ENCODE measurements at places on chromosomes 1 and 21. TPM values are rescaled to one million over a fixed set of nuclear protein-coding genes. Genes with fewer than 3 reads are reported as not detected.

DNA sequence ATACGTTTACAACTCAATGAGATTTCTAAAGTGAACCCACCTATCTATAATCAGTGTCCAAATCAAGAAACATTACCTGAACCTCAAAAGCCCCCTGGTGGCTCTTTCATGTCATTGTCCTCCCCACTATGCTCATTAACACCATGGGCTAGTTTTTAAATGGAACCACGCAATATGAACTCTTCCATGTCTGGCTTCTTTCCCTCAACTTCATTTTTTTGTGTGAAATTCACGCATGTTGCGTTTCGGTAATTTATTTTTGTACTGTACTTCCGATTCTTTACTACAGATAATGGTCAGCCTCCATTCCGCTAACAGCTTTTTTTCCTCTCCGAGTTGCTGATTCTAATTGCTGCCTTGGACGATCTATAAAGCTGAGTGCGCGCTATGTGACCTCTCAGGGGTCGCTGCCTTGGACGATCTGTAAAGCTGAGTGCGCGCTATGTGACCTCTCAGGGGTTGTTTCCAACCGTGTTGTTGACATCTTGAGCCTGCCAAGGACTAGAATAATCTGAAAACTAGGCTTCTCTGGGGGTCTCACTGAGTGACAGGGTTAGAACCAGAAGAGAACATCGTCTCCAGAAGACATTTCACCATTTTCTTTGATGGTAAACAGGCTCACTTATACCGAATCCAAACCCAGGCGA lies 1.1 kb upstream of the CACYBP start:
- peak overlapping the region; percentile 19 for H3K4me3 ChIP-seq
- DNase-seq = peak; percentile 48
- H3K27ac ChIP-seq = peak overlapping the region; percentile 100
- H3K4me1 ChIP-seq = no peaks in the 10 kb centered on the region
- no peaks in the 10 kb centered on the region for H3K27me3 ChIP-seq

CHIA gene
- not detected for total RNA-seq

DNA sequence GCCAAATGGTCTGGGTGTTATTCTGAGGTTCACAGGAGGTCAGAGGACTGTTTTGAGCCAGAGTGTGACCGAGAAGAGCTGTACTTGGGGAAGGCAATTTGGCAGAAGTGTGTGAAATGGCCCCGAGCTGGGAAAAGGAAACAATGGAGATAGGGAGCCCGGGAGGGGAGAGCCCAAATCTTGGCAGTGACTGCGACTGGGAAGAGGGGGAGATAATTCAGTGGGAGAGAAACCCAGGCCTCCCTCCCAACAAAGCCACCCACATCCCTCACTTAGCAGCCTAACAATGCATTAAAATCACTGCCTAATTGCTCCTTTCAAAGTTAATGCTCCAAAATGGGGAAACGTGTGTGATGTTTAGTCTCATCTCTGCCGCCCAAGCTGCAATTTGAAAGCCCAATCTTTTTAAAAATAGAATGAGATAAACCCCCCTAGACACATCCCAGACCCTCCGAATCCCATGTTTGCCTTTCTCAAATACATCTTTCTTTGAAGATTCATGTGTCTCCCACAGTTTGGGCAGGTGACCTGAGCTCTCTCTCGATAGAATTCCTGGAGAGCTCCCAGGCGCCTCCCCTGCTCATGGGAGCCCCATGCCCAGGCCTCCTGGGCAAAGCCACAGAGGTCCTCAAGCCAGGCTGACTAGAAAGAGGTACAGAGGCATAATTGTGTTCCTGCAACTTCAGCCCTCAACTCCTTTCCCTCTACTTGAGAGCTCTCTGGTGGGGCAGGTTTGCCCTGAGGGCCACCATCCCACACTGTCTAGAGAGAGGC lies 17.3 kb downstream of the LRRC52 start:
- H3K4me3 ChIP-seq = no peak overlapping the region
- H3K4me1 ChIP-seq = no peaks in the 10 kb centered on the region
- no peaks in the 10 kb centered on the region for H3K27me3 ChIP-seq
- no peak overlapping the region for H3K27ac ChIP-seq
- no peaks in the 10 kb centered on the region for H3K36me3 ChIP-seq

DMRTA2 gene
- not detected for total RNA-seq

Measured in pancreas (tissue), 10 donors.